Hematopoietic multipotent progenitor cell treated with erythropoietin and hydrocortisone succinate and interleukin-3 and kit ligand, for 4 days (in vitro differentiated cells): ENCODE measurements at places on chromosomes 16 and 17.

GRCh38 chr17:63950940-63951907 is 19.1 kb upstream of the CD79B start:
- DNase-seq, result no peak

GRCh38 chr16:62036802-62037135 is 531 bp upstream of the CDH8 start:
- no peak for DNase-seq

DNA sequence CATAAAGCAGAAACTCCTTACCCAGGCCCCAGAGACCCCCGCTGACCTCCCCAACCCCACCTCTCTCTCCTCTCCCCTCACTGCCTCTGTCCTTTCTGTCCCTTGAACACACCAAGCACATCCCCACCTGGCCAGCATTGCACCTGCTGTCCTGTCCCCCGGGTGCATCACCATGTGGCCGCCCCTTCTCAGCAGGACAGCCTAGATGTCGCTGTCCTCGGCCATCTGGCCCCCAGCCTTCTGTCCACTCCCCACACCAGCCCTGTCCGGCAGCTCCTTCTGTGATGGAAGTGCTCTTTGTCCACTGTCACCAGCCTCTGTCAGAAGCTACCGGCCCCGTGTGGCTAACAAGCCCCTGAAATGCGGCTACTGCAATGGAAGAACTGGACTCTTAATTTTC is 12.3 kb upstream of the MPRIP start:
- DNase-seq, result no peak

GRCh38 chr16:85195900-85196772 is 83.9 kb upstream of the CIBAR2 start:
- DNase-seq, result no peak

DNA sequence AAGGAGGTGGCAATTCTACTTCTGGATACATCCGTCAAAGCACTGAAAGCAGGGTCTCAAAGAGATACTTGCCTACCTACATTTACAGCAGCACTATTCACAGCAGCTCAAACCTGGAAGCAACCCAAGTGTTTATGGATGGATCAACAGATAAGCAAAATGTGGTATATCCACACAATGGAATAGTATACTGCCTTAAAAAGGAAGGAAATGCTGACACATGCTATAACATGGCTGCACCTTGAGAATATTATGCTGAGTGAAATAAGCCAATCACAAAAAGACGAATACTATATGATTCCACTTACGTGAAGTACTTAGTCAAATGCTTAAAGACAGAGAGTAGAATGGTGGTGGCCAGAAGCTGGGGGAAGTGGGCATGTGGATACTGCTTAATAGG is 336.2 kb downstream of the SLC39A11 start:
- DNase-seq, result no peak

DNA sequence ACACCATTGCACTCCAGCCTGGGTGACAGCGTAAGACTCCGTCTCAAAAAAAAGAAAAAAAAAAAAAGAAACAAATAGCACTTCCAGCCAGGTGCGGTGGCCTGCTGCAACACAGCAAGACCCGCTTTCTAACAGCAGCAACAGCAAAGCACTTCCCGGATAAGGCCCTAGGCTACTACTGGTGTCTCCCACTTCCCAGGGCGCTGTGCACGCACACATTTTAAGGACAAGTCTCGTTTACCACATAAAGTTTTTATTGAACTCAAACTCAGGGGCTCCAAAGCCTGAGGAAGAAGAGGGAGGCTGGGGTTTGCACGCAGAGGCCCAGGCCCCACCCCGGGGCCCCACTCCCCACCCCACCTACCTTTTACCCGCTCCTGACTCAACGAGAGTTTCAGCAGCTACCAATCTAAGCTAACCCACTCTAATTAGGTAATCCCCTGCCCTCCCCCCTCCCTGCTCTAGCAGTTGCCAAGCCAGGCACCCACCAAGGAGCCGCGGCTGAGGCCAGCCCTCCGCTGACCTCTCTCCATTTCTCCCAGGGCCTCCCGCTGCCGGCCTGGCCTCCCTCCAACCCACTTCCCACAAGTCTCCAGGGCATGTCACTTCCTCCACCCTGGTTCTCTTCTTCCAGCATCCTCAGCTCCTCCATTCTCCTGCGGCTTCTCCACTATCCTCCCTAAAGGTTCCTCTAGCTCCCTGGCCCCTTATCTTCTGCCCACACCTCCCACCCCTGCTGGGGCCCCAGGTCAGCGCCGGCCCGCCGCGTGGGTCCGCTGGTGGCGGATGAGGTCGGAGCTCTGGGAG is 2.4 kb downstream of the ZNF768 start:
- no peak for DNase-seq

DNA sequence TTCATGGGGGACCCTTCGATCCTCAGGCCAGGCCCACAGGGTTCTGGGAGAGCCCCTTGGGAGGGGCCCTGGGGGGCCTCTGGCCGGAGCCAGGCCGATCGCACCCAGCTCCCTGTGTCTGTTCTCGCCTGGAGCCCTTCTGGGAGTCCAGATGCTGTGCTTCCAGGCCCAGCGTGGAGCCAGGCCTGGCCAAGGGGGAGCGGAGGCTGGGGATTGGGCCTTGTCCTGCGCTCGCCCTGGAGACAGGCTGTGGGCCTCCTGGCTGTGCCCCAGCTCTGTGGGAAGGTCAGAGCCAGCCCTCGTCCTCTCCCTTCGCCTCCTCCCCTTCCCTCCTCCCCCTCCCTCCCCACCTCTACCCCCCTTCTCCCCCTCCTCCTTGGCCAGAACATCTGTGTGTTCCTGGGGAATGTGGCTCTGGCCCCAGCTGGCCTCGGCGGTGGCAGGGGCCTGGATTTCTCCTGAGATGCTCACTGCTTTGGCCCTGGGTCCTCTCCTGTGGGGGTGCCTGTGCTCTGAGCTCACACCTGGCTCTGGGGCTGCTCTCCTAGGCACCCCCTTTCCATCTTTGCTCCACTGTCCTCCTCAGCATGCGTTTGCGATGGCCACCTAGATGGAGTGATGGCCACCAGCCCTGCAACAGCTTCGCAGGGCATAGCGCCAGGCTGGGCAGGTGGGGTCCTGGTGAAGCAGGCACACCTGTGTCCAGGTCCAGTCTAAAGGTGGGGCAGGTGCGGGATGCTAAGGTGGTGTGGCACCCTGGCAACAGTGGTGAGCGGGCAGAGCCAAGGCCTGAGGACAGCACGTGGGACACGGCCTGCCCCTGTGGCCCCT is 90.6 kb upstream of the CIBAR2 start:
- no peak for DNase-seq

- peak; percentile 67 for DNase-seq
Measured at GRCh38 chr17:61809816-61810392, 53.4 kb downstream of the BRIP1 start.

DNA sequence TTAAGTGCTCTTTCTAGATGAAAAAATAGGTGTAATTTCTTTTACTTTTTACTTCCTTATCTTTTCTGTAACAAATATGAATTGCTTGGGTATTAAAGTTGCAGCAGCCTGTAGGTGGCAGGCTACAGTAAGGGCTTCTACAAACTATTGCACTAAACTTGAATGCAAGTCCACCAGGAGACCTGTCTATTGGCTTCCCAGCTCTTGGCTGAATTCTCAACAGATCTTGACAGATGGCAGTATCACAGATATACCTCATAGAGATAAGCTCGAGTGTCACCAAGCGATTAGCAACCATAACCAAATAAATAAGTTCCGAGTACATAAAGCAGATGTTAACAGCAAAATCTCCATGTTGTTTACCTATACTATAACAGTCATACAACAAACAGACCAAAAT is 5.9 kb downstream of the BBS2 start:
- DNase-seq, result peak; percentile 85
